CD4-positive, CD25-positive, alpha-beta regulatory T cell (primary cell): ENCODE measurements at places on chromosomes 16 and 17. TPM values are rescaled to one million over a fixed set of nuclear protein-coding genes. Genes with fewer than 3 reads are reported as not detected.

ATAD5 gene
- total RNA-seq = 5.7 TPM

ODAD4 gene
- not detected for total RNA-seq

NTN1 gene
- total RNA-seq = not detected

CEMP1 gene
- 0.27 TPM for total RNA-seq

CNGB1 gene
- total RNA-seq = not detected

REXO5 gene
- 1.7 TPM for total RNA-seq

ABCA6 gene
- total RNA-seq = 0.15 TPM
